ENCODE measurements at places on chromosomes 13 and 19.
A peak's percentile ranks its signal among the peaks of the same experiment; 100 is the strongest.

- no peak for DNase-seq
Observed at GRCh38 chr19:55544014-55544413, 1.3 kb downstream of the SBK3 start.

DNA sequence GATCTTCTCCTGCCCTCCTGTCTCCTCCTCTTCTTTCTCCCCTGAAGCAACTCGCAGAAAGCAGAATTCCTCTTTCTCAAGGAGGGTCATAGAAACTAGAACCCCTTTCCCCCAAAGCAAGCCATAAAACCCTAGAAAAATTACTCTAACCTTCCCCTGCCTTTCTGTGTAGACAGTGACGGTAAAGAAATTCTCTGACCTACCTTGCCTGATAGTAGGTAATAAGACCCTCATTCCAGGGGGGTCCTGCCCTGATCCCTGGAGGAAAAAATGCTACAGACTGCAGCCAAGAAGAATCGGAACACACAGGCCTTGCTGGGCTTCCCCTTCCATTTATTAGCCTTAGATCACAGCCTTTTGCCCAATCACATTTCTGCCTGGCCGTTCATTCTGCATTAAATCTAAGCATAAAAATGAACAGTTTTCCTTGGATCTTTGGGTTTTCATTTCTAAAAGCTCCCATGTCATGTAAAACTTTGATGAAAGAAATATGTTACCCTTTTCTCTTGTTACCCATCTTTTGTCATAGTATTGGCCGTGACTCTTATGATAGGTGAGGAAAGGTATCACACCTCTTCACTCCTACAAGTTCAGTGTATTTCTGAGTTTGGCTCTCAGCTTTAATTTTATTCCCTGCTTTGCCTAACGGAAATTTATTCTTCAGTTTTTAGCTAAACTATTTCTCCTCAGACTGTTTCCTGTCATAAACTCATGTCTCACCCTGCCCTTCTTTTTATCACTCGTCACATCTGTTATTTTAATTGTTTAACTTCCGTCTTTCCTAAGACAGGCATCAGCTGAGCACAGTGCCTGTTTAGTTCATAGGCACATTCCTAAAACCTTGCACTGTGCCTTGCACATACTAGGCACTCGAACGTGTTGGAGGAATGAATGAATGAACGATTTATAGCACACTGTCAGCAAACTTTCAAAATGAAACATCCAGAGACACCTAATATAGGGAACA is 20.4 kb upstream of the CPB2 start:
- no peak for DNase-seq

DNA sequence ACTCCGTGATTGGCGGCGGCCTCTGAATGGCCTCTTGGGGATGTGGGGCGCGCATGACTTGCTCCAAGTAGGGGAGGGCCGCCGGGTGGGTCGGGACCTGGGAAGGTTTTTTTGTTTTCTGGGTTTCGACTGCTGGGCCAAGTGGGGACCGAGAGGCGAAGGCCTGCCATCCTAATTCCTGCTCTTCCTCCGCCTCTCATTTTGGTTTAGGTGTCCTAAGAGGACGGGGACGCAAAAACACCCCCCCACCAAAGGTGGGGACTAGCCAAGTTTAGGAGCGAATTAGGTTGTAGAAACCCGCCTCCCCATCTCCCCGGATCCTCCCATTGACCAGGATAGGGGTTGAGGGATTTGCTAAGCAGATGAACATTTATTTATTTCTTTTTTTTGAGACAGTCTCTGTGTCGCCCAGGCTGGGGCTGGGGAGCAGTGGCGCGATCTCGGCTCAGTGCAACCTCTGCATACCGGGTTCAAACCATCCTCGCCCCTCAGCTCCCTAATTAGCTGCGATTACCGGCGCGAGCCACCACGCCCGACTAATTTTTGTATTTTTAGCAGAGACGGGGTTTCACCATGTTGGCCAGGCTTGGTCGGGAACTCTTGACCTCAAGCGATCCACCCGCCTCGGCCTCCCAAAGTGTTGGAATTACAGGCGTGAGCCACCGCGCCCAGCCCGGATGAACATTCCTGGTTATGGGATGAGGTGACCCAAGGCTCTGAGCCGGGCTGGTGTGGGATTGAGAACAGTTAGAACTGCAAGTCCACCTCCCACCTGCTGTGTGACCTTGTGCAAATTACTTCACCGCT is 838 bp downstream of the PPP2R1A start:
- no peak for DNase-seq

GRCh38 chr13:100280681-100281080 is 191.8 kb downstream of the PCCA start:
- no peak for DNase-seq

GRCh38 chr13:30551189-30551588 is 66.5 kb upstream of the USPL1 start:
- DNase-seq: peak; percentile 5

GRCh38 chr13:108437496-108437895 is 168.0 kb downstream of the TNFSF13B start:
- no peak for DNase-seq

GRCh38 chr19:35040826-35041547 is 534 bp upstream of the HPN start:
- no peak for DNase-seq

DNA sequence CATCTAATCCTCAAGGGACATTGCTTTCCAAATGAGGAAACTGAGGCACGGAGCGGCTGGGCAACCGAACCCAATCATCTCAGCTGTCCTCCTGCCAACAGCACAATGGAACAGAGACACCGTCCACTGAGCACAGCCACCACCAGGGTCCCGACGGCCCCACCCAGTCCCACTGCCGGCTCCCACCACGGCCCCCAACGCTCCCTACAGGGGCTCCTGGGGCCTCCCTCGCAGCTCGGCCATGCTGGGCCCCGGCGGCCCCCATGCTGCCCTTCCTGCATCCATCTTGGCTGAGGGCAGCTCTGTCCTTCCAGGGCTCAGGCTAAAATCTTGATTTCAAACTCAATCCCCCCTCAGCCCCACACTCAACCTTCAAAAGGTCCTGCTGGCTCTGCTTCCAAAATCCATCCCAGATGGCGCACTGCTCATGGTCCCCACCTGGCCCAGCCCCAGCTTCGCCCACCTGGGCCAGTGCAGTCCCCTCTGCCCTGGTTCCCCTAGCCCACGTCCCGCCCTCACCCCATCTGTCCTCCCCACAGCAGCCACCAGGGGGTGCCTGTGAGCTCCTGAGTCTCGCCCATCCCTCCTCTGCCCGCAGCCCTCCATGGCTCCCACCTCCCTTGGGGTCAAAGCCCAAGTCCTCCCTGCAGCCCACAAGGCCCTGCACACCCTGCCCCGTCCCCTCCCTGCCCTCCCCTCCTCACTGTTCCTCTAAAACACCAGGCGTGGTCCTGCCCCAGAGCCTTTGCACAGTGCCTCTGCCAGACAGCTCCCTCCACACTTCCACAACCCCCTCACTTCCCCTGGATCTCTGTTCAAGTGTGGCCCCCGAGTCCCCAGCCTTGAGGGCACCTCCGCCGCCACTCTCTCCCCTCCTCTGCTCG is 7.9 kb downstream of the PIP5K1C start:
- DNase-seq: no peak

DNA sequence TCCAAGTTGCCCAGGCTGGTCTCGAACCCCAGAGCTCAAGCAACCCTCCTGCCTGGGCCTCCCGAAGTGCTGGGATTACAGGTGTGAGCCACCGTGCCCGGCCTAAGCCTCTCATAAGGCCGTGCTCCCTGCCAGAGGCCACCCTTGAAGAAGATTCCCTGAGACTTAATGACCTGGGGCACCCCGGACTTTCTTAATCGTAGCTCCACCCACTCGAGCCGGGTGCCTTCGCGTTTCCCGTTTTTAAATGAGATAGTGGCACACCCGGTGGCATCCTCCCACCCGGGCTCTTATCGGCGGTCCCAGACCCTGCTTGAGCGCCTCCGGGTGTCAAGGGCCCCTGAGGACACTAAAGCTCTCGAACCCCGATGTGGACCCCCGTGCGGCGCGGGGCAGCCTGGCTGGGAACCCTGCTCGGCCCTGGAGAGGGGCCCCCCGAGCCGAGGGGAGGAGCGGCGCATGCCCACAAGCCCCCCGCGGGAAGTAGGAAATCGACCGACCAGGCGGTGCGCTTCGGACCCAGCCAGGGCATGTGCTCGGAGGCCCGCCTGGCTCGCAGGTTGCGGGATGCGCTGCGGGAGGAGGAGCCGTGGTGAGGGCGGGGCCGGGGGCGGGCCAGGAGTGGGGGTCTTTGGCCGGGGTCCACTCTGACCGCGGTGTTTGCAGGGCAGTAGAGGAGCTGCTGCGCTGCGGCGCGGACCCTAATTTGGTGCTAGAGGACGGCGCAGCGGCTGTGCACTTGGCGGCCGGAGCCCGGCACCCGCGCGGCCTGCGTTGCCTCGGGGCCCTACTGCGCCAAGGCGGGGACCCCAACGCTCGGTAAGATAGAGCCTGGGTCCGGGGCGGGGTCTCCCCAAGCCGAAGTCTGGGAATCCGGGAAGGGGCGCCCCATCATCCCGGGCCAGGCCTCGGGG is at the start of gene ANKLE1:
Gene ANKLE1 (plus strand): TSS at position 511 of the 914 bp plus-strand sequence. CDS start 20 bp downstream, at position 531.
- no peak for DNase-seq

DNA sequence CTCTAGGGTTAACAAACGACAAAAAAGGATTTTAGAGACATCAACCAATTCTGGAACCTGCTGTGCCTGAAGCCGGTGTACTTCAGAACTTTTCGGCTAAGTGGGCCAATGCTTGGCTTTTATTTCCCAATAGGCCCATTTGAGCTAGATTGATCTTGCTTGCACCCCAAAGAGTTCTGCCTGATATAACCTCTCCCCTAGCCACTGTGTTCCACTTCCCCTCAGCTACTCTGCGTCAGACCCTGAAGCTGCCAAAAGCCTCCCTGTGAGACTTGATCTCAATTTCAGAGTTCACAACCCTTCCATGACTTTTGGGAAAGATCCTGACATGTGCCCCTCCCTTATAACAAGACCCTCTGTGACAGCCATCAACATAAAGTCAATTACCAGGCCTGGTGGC is 5.6 kb upstream of the SIGLEC14 start:
- no peak for DNase-seq

DNA sequence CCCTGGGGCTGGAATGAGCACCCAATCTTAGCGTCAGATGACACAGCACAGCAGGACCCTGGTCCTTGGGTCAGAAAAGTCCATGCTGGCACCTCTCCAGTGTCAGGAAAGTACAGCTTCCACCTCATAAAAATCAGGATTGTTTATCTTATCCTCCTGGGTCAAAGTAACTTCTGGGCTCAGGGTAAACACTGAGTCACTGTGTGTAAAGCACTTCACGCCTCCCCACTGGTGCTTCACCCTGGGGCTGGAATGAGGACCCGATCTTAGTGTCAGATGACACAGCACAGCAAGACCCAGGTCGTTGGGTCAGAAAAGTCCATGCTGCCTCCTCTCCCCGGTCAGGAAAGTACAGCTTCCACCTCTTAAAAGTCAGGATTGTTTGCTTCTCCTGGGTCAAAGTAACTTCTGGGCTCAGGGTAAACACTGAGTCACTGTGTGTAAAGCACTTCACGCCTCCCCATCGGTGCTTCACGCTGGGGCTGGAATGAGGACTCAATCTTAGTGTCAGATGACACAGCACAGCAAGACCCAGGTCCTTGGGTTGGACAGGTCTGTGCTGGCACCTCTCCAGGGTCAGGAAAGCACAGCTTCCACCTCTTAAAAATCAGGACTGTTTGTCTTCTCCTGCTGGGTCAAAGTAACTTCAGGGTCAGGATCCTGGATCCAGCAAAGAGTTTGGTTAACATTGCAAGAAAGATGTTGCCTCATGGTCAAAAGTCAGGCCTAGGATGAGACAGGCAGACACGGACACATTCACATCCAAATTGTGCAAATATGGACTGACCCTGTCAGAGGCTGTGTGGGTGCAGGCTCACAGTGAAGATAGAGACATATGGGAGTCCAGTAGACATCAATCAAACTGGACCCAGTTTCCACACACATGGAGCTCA is 39.2 kb upstream of the CYP2A7 start:
- DNase-seq: no peak
